Stimulated activated CD8-positive, alpha-beta memory T cell treated with anti-CD3 and anti-CD28 coated beads, Interleukin-4, amount 100 ng/mL, for 1 hour (primary cell): ENCODE measurements at places on chromosomes 7 and 10.

GRCh38 chr10:5876181-5876768 is 13.4 kb downstream of the ANKRD16 start:
- DNase-seq, result no peak

GRCh38 chr7:137820677-137821420 is 25.9 kb downstream of the DGKI start:
- no peak for DNase-seq

DNA sequence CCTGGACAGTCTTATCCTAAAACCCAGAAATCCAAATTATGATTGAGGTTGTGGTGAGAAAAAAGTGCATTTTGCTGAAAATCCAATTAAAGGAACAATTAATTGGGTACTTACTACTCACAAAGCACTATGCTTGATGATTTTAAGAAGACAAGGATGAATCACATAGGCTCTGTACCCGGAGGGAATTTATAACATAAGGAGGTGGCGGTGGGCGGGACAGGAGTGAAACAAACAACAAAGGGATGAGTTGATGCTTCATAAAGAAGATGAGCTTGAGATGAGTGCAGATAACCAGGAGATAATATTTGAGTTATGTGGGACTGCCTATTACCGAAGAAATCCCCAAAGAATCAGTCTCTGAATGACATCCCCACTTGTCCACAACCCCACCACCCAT is 171.1 kb upstream of the FZD8 start:
- no peak for DNase-seq

DNA sequence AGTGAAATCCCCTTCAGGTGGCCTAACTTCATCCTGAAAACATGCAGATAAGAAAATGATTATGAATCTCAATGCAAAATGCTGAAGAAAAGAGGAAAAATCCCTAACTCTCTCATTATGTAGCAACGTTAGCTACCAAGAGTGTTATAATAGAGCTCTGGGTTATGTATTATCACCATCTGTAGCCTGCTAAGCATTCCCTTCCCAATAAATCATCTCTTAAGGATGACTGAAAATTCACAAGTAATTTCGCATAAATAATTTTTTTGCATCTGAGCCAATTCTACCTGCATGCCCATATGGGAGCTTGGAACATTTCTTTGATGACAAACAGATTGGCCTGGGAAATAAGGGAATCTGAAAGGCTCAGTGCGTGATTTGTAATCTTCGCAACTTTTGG is 216.1 kb downstream of the HTR7 start:
- no peak for DNase-seq

- DNase-seq, result no peak
Measured at GRCh38 chr10:62109587-62110293, 158.9 kb downstream of the RTKN2 start.

DNA sequence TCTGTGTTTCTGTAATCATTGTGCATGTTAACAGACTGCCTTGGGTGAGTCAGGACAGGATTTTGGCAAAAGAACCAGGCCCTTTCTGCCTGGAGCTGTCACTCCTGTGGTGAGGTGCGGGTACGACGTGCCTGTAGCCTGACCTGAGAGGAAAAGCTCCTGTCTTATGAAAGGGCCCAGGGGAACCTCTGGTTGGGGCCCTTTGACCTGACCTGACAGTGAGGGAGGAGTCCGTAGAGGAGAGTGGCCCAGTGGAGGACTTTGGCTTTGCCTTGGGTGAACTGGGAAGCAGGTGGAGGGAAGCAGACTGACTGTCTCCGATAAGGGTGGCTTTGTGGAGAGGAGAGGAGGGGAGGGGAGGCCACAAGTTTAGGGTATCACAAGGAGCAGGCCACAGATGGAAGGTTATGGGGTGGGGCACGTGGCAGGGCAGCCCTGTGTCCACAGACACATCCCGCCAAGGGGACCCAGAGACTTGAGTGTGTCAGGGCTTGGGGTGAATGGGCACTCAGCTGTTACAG is 6.9 kb downstream of the PFKP start:
- DNase-seq, result no peak
